ENCODE measurements at places on chromosomes 7 and 10. TPM values are rescaled to one million over a fixed set of nuclear protein-coding genes. Genes with fewer than 3 reads are reported as not detected.

Gene NRG3
- polyA plus RNA-seq = 1.1 TPM

DNA sequence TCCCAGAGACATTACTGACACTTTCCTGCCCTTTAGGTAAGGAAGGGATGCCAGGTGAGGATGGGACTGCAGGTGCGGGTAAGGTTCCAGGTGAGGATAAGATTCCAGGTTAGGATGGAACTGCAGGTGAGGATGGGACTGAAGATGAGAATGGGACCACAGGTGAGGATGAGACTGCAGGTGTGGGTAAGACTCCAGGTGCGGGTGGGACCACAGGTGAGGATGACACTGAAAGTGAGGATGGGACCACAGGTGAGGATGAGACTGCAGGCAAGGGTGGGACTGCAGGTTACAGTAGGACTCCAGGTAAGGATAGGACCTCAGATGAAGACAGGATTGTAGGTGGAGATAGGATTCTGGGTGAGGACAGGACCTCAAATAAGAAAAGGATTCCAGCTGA, 322.3 kb downstream of the WDR37 start:
- H3K4me3 ChIP-seq = no peak overlapping the region
- no peaks in the 10 kb centered on the region for H3K36me3 ChIP-seq

DNA sequence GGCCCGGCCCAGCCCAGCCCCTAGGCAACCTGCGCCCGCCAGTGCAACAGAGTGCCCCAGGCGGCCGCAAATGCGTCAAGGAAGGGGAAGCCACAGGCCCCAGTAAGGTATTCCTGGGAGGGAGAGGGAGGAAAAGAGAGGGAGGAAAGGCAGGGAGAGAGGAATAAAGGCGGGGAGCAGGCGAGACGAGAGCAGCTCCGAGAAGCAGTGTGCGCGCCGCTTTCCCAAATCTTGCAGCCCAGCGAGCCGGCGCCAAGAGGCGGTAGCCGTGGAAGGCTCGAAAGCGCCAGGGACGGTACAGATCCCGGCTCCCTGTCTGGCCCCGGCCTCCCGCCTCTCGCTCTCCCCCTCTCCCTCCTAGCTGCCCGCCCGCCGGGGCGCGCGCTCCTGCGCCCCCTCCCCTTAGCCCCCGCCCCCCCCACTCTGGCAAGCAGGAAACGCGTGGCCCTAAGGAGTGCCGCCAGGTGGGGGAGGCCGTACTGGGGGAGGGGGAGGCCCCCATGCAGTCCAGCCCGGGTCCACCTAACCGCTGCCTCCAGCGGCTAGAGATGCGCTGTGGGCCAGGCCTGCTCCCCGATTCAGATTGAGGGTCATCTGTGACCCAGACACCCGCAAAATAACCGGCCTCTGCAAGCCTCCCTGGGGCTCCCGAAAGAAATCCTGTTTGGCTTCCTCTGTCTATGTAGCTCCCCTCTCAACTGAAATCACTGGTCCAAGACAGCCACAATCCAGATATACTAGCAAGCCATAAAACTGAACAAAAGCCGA, 4.3 kb downstream of the HOXA10 start:
- H3K36me3 ChIP-seq = no peaks in the 10 kb centered on the region
- H3K4me3 ChIP-seq = no peak overlapping the region
- H3K27ac ChIP-seq = no peak overlapping the region
- no peaks in the 10 kb centered on the region for H3K4me1 ChIP-seq
- DNase-seq = peak; percentile 84

DNA sequence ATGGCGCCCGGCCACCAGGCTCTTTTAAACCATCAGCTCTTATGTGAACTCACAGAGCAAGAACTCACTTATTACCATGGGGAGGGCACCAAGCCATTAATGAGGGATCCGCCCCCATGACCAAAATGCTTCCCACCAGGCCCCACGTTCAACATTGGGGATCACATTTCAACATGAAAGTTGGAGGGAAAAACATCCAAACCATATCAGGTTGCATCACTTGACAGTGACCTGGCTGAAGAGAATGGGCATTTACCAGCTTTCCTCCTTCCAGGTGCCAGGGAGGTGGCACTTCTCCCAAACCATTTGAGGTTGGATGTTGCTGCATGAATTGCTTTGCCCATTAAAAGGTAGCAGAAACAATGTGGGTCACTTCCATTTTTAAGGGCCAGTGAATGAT, 115.6 kb upstream of the TNS3 start:
- no peaks in the 10 kb centered on the region for H3K27me3 ChIP-seq
- peaks cover 1% of the 10 kb centered on the region for H3K4me1 ChIP-seq
- no peak for DNase-seq

GRCh38 chr7:106462365-106462859, 177.6 kb upstream of the NAMPT start:
- H3K27me3 ChIP-seq = no peaks in the 10 kb centered on the region
- H3K4me3 ChIP-seq = no peak overlapping the region
- no peaks in the 10 kb centered on the region for H3K4me1 ChIP-seq
- H3K36me3 ChIP-seq = no peaks in the 10 kb centered on the region

GRCh38 chr7:98755138-98755898, 114.5 kb downstream of the TMEM130 start:
- H3K36me3 ChIP-seq = no peaks in the 10 kb centered on the region
- DNase-seq = peak; percentile 82
- H3K4me1 ChIP-seq = no peaks in the 10 kb centered on the region
- no peak overlapping the region for H3K4me3 ChIP-seq
- H3K27me3 ChIP-seq = no peaks in the 10 kb centered on the region
